ENCODE measurements at places on chromosomes 6 and 20.

DNA sequence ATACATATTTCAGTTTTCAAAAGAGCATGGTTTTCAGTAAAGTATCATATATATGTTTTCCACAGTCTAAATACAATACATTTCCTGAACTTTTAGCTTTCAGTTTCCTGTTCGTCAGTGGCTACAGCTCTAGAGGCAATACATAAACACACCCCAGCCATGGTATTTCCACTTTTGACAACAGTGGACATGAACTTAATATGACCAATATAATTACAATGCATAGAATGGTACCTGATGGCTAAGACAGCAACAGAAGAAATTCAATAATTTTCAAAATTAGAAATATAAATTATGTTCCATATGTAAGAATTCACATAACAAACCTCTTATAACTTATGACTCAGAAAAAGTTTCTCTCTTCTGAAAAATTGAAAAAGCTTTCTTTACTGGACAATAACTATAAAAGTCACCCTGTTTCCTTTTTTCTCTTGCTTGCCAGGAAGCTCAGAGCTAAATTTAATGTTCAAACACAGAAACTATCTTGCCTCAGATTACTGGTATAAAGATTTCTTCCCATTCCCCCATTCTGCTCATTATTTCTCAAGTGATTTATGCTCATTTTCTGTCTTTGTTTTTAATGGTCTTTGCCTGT is 19.2 kb downstream of the FKBP5 start:
- DNase-seq = no peak

- DNase-seq = no peak
These were observed 2.0 kb downstream of the FGD2 start for GRCh38 chr6:37007340-37008043.

- no peak for DNase-seq
These were observed 37.0 kb downstream of the BPIFB1 start for GRCh38 chr20:33320006-33320405.

GRCh38 chr6:137115658-137116057 is 57.8 kb downstream of the IL22RA2 start:
- no peak for DNase-seq
